Right atrium auricular region (tissue), 2 donors: ENCODE measurements at places on chromosomes 7 and 10. TPM values are rescaled to one million over a fixed set of nuclear protein-coding genes. Genes with fewer than 3 reads are reported as not detected.

CCDC146 gene
- total RNA-seq = 12.7 TPM

GRCh38 chr10:88835096-88835909 lies 16.3 kb downstream of the ANKRD22 start:
- no peaks in the 10 kb centered on the region for H3K27me3 ChIP-seq
- no peaks in the 10 kb centered on the region for H3K36me3 ChIP-seq
- H3K4me1 ChIP-seq = no peaks in the 10 kb centered on the region
- no peak overlapping the region for H3K4me3 ChIP-seq
- no peak overlapping the region for H3K27ac ChIP-seq

DNA sequence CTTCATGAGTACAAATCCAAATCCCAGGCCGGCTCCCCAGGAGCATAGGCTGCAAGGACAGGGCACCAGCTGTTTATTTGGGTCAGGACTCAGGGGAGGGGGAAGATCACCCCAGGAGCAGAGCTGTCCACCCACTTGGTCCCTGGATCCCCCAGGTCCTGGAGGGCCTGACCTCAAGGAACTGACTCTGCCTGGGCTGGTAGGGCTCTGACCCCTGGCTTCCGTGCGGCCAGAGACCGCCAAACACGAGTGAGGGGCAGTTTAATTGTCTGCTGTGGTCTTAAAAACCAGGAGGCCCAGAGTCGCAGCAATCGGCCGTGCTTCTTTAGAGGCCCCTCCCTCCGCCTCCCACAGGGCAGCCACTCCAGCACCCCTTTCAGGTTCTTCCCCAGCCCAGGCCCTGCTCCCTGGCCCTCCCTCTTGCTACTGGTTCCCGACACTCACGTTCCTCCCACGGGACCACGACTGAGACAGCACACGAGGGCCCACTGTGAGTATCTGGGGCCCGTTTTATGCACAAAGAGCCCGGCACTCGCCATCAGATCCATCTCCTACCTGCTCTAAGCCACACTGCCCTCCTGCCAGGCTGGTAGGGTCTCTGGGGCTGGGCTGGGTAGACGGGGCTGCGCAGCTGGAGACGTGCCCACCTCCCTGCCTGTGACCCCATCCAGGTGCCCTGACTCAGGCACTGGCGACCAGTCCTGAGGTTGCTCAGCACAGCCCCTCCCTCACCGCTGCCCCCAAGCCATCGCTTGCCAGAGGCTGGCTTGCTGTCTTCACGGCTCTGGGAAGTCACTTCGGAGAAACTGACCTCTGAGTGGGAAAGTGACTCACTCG lies 30.0 kb upstream of the CFAP46 start:
- H3K27me3 ChIP-seq = peaks cover 7% of the 10 kb centered on the region
- H3K36me3 ChIP-seq = no peaks in the 10 kb centered on the region
- H3K4me1 ChIP-seq = peaks cover 8% of the 10 kb centered on the region
- no peak for DNase-seq
- no peak overlapping the region for H3K4me3 ChIP-seq

- H3K4me3 ChIP-seq = no peak overlapping the region
- H3K4me1 ChIP-seq = no peaks in the 10 kb centered on the region
- H3K36me3 ChIP-seq = no peaks in the 10 kb centered on the region
- no peaks in the 10 kb centered on the region for H3K27me3 ChIP-seq
- DNase-seq = no peak
These were observed 8.6 kb downstream of the GJD4 start for GRCh38 chr10:35613597-35614226.

TDRD1 gene
- 0.12 TPM for total RNA-seq

DNA sequence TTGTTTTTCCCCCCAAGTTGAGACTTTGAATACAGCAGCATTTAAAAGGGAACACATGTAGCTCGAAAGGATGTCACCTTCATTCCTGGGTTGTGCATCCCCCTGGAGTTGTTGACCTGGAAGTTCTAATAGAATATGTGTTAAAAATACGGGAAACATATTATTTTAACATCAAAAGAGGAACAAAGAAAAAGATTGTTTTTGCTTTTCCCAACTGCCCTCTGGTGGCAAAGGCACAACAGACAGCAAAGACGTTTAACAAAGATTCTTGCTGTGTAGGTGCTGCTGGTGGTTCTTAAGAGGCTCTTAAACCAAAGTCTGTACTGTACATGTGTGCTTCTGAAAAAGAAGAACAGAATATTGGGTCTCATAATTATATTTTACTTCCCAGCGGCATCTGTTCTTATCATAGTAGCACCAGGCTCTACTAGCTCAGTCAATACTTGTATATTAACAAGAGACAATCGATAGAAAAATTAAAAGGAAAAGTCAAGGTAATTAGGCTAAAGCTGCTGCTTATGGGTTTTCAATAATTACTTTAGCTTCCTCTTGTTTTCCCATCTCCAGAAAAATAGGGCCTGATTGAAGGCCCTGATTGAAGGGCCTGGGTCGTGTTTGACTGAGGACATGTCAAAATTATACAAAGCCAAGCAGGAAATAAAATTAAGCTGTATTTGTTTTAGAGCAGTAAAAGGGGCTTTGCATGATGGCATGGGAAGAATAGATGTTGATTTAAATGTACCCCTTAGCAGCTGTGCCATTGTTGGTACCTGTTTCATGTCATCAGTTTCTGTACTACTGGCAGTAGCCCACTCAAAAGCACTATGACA lies 384.2 kb upstream of the LRGUK start:
- H3K4me1 ChIP-seq = no peaks in the 10 kb centered on the region
- H3K4me3 ChIP-seq = no peak overlapping the region
- H3K27ac ChIP-seq = no peak overlapping the region
- no peaks in the 10 kb centered on the region for H3K27me3 ChIP-seq

- DNase-seq = no peak
- H3K27me3 ChIP-seq = no peaks in the 10 kb centered on the region
- no peak overlapping the region for H3K27ac ChIP-seq
- H3K36me3 ChIP-seq = peaks cover 39% of the 10 kb centered on the region
These were observed 12.7 kb upstream of the BTBD16 start for GRCh38 chr10:122258136-122259074.

DNA sequence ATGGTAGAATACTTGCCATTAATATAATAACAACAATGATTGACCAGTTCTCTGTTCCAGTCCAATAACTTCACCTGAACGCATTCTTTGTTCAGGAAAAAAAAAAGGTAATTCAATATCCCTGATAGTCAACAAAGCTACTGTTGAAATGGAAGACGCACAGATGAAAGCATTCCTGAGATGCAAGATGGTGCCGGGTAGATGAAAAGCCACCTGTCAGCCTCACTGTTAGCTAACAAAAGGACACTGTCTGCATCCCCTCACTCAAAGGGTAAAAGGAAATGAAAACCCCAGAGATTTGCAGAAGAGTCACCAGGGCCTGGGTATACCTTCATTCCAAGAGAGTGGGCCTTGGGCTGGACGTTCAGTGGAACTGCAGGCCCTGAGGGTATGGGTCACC lies 357.4 kb downstream of the PLXNA4 start:
- H3K4me1 ChIP-seq = no peaks in the 10 kb centered on the region
- H3K27me3 ChIP-seq = no peaks in the 10 kb centered on the region
- H3K27ac ChIP-seq = no peak overlapping the region
- no peak for DNase-seq
- H3K36me3 ChIP-seq = no peaks in the 10 kb centered on the region
- H3K4me3 ChIP-seq = no peak overlapping the region

GRCh38 chr10:101006593-101007098 lies 7.0 kb downstream of the LZTS2 start:
- no peaks in the 10 kb centered on the region for H3K4me1 ChIP-seq
- no peak overlapping the region for H3K27ac ChIP-seq
- no peaks in the 10 kb centered on the region for H3K27me3 ChIP-seq

FAM25C gene
- not detected for total RNA-seq

GRCh38 chr10:90982406-90983008 lies 61.6 kb upstream of the ANKRD1 start:
- H3K4me1 ChIP-seq = peaks cover 27% of the 10 kb centered on the region
- no peak overlapping the region for H3K4me3 ChIP-seq
- H3K36me3 ChIP-seq = peaks cover 63% of the 10 kb centered on the region
- H3K27me3 ChIP-seq = no peaks in the 10 kb centered on the region
- DNase-seq = no peak
- peak overlapping the region; percentile 3 for H3K27ac ChIP-seq

GPR26 gene
- total RNA-seq = not detected

- no peaks in the 10 kb centered on the region for H3K36me3 ChIP-seq
- H3K27me3 ChIP-seq = no peaks in the 10 kb centered on the region
- DNase-seq = no peak
- no peak overlapping the region for H3K4me3 ChIP-seq
- H3K4me1 ChIP-seq = no peaks in the 10 kb centered on the region
- H3K27ac ChIP-seq = no peak overlapping the region
These were observed 123.6 kb downstream of the SH3PXD2A start for GRCh38 chr10:103731609-103732270.

KIAA1549 gene
- 1.4 TPM for total RNA-seq

DNA sequence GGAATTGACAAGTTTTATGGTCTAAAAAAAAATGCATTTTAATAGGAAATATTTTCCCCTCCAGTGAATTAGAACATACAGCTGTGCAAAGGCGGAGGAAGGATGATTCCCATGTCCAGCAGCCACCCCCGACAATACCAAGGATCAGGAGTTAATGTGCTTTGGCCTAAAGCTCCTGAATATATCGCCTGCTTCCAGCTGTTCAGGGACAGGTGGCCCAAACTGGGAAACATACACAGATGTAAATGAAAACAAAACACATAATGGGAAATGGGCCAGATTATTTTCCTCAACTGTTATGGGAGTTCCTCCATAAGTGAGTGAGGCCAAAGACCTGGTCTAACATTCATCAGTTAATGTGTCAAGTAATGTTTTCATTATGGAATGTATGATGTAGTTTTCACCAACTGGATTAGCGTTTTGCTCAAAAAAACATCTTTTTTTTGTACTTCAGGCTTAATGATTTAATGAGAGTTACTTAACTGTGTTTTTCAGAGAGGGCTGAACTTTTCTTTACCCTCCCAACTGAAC lies 55.1 kb upstream of the LAMB1 start:
- no peaks in the 10 kb centered on the region for H3K36me3 ChIP-seq
- H3K4me1 ChIP-seq = no peaks in the 10 kb centered on the region
- H3K4me3 ChIP-seq = no peak overlapping the region
- H3K27me3 ChIP-seq = no peaks in the 10 kb centered on the region

DNA sequence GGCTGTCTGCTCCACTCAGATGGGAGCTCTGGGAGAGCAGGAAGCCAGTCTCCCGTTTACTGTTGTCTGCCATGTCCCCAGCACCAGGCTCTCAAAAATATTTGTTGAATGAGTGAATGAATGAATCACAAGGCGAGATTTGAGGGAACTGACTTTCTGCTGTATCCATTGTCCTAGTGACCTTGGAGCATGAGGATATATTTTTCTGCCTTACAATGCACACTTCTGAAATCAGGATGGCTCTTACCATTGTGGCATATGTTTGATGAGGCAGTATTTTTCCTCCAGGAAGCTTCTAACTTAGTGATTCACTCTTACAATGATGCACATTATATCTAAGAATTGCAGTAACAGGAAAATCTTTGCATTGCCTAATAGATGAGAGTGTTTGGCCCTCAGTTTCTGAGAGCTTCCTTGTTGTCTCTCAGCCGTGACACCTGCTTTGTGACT lies 136.4 kb downstream of the RPS24 start:
- no peaks in the 10 kb centered on the region for H3K4me1 ChIP-seq
- no peak overlapping the region for H3K4me3 ChIP-seq
- no peaks in the 10 kb centered on the region for H3K27me3 ChIP-seq
- no peak for DNase-seq
- no peaks in the 10 kb centered on the region for H3K36me3 ChIP-seq

DNA sequence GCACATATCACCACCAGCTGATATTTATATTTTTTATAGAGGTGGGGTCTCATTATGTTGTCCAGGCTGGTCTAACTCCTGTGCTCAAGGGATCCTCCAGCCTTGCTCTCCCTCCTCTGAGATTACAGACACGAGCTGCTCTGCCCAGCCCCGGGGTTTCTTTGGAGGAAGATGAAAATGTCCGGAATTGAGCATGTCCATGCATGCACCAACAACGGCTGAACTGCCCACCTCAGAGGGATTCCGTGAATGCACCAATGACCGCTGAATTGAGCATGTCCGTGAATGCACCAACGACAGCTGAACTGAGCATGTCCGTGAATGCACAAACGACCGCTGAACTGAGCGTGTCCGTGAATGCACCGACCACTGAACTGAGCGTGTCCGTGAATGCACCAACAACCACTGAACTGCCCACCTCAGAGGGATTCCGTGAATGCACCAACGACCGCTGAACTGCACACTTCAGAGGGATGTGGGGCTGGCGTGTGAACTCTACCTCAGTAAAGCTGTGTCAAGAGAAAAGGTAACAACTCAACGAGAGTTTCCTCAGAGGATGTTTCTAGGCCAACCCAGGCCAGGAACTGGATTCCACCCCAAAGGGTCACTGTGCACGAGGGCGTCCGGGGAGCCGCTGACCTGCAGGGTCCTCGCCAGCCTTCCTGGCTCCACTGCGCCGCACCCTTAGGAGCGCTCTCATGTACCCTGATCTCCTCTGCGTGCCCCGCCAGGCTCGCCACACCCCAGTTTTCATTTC lies 34.9 kb upstream of the INPP5A start:
- H3K27me3 ChIP-seq = no peaks in the 10 kb centered on the region
- no peaks in the 10 kb centered on the region for H3K4me1 ChIP-seq
- no peak for DNase-seq
- H3K36me3 ChIP-seq = no peaks in the 10 kb centered on the region

GRCh38 chr10:106089855-106090254 lies 1074.7 kb downstream of the SORCS1 start:
- no peak overlapping the region for H3K27ac ChIP-seq
- H3K36me3 ChIP-seq = no peaks in the 10 kb centered on the region
- no peak overlapping the region for H3K4me3 ChIP-seq
- no peaks in the 10 kb centered on the region for H3K27me3 ChIP-seq
- DNase-seq = no peak
- no peaks in the 10 kb centered on the region for H3K4me1 ChIP-seq
